ENCODE measurements at places on chromosomes 4 and X. TPM values are rescaled to one million over a fixed set of nuclear protein-coding genes. Genes with fewer than 3 reads are reported as not detected.

MAGEC3 gene
- total RNA-seq = not detected

DNA sequence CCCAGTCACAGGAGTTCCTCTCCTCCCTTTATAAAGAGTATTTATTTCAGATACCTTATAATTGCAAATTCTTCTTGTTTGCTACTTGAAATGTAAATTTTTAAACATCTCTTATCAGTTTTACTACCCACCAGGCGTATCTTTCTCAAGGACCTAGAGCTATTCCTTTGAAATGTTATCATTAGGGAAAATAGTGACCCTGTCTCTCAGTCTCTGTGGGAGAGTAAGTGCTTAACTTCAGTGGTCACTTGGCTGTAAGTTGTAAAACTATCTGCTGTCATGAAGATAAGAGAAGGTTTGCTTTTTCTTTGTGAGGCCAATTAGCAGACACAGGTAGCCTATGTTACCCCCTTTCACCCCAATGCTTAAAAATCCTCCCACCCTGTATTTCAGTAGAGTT lies 241.6 kb downstream of the TACR3 start:
- H3K27me3 ChIP-seq = no peaks in the 10 kb centered on the region
- no peak overlapping the region for H3K4me3 ChIP-seq
- no peak for DNase-seq
- H3K4me1 ChIP-seq = no peaks in the 10 kb centered on the region

- no peak overlapping the region for H3K4me3 ChIP-seq
- no peak for DNase-seq
- no peak overlapping the region for H3K27ac ChIP-seq
- H3K4me1 ChIP-seq = no peaks in the 10 kb centered on the region
- no peaks in the 10 kb centered on the region for H3K36me3 ChIP-seq
- H3K27me3 ChIP-seq = no peaks in the 10 kb centered on the region
Observed at GRCh38 chr4:115159141-115159540, 45.7 kb upstream of the NDST4 start.

DNA sequence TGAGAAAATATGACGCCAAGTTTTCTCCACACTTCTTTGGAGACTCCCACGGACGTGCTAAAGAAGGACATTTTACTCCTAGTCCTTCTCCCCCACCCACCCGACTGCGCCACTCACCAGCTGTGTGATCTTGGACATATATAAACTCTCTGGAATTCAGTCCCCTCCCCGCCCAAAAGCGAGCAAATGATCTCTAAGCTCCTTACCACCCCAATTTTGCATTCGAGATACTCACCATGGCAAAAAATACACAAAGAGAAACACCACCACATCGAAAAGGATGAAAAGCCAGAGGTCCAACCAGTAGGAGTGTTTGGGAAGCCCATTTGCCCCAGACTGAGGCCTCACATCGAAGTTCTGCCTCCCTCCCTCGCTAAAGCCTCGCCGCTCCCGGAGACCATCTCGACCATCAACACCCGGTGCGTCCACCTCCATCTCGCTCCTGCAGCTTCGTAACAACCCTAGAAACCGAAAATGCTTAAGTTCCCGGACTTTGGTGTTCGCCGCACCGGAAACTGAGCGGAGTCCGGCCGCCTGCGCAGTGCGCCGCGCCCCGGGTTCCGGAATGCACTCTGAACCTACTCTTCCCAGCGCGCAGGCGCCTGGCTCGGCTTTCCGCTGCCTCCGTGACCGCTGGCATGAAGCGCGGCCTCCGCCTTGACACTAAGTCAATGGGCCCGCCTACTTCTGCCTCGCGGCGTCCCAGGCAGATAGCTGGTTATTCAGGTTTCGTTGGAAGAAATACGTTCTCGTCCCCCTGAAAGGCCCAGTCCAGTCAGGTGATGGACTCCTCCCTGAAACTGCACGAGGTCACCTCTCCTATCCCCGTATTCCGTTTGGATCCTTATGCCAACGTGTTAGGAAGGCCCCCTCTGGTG lies 21.6 kb downstream of the FABP2 start:
- peaks cover 23% of the 10 kb centered on the region for H3K36me3 ChIP-seq

Measured in CD4-positive, CD25-positive, alpha-beta regulatory T cell (primary cell).